ENCODE measurements at places on chromosomes 3 and 15.

DNA sequence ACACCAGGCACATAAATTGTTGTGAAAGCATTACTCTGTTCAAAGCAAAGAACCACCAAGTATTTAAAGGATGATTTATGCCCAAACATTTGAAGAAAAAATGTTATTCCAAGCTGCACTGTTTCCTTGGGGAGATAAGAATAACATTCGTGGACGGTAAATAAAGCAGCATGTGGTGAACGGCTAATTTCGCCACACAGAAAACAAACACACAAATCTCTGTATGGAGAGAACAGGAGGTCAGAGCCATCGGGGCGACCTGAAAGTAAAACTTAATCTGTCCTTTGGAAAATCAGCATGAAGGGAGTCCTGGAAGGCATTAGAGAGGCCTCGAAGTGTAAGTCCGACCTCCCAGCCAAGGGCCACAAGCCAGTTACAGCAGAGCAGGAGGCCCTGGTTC lies 27.1 kb upstream of the GABRG3 start:
- no peak for DNase-seq

- DNase-seq = no peak
Observed at GRCh38 chr3:12978682-12979081, 94.5 kb downstream of the IQSEC1 start.

- no peak for DNase-seq
Observed at GRCh38 chr3:103052236-103052830, 617.5 kb downstream of the ZPLD1 start.

DNA sequence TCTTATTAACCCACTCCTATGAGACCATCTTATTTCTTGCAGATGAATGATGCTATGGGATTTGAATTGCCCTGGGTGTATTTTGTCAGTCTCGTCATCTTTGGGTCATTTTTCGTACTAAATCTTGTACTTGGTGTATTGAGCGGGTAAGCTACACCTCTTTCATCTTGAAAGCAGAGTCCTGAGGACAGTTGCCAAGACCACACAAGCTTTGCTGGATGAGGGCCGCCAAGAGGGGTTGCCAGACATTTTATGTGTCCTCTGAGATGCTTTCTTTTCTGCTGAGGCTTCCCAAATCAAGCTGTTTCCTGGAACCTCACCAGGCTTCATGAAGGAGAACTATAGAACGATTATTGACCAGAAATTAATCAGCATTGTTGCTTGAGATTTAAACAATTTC lies 173.2 kb downstream of the CHDH start:
- no peak for DNase-seq

DNA sequence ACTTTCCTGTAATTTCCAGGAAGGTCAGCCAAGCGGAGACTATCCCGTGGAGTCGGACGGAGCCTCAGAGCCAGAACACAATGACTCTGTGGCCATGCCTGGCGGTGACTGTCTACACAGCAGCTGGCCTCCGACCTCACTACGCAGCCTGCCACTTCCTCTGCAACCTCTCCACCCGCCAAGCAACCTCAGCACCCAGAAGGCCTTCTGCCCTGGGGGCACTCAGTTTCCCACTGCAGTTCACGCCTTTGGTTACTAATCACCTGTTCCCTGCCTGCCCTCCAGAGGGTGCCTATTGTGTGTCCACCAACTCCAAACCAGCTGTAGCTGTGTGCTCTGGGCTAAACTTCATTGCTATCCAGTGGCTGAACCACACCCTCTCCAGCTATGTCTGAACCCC lies 44.0 kb downstream of the TM2D3 start:
- DNase-seq = no peak

GRCh38 chr3:150751781-150752263 lies 11.1 kb downstream of the SIAH2 start:
- no peak for DNase-seq
